ENCODE measurements at places on chromosomes 2 and 18.

- no peak for DNase-seq
These were observed 59.8 kb downstream of the ANO7 start for GRCh38 chr2:241248289-241248688.

DNA sequence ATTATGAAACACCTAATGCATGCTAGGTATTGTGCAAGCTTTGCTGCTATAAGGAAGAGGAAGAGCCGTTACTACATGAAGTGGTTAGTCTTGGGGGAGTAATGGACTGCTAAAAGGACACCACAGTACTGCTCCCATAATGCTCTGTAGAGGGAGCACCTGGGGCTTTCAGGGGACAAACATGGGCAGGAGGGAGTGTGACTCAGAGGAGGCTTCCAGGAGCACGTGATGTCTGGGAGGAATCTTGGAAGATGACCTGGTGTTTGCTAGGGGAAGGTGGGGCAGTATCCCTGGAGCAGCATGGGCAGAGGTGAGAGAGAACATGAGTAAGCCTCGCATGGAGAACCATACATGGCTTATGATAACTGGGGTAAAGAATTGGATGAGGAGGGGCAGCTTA, 18.8 kb downstream of the MAPK4 start:
- no peak for DNase-seq

GRCh38 chr2:125698280-125698679, 957.7 kb upstream of the GYPC start:
- DNase-seq, result no peak

- no peak for DNase-seq
These were observed 95.8 kb upstream of the SPRED2 start for GRCh38 chr2:65528241-65528574.

Measured in NAMALWA (cell line).